ENCODE measurements at places on chromosomes 5 and 9.

DNA sequence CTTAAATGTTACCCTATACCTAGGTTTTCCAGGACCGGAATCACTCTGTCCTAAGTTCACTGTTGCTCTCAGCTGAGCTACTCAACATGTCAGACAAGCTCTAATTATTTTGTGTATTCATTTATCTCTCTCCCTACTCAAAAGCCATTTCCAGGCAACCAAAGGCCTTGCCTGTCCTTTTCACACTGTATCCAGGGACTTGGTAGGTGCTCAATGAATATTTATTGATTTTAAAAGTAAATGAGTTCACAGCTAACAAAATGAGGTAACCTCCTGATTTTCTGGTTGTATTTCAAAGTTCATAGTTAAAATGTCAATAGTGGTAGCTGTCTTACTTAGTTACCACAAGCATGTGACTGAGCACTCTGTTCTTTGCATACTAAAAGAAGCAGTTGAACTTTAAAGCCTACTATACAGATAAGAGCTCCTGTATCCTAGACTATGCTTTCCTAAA is 522.2 kb downstream of the ACTL7B start:
- DNase-seq = no peak

GRCh38 chr5:165015547-165015946 is 1510.1 kb downstream of the MAT2B start:
- DNase-seq = no peak

DNA sequence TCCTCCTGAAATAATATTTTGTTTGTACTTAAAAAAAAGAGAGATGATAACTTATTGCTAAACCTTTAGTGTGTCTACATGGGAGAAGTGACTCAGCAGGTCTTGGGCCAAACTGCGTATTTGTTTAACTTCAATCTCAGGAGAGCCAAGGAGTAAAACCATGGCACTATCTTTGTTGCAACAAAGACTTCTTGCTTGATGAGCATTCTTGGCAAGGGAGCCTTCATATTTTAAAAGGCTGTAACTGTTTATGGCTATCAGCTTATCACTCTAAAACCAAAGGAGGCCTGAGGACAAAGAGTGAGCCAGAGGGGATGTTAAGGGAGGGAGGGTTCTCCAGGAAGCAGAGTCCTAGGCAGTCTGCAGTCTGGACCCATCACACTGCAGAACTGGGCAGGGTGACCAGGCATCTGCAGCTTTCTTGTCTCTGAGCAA is 216.2 kb upstream of the S1PR3 start:
- DNase-seq = no peak

DNA sequence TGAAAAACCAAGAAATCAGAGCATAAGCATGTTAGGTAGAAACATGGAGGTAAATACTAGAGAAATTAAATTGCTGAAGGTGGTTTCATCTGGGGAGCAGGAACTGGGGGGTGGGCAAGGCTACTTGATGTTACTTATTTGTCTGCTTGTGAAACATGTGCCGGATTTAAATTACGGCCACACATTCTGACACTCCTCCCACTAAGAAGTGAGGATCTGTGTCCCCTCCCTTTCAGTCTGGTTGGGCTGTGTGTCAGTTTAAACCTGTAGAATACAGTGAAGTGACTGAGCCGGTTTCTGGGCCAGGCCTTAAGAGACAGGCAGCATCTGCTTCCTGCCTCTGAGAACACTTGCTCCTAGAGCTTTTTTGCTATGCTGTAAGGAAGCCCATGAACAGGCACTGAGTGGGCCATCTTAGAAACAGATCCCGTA is 2.3 kb upstream of the IARS1 start:
- no peak for DNase-seq

DNA sequence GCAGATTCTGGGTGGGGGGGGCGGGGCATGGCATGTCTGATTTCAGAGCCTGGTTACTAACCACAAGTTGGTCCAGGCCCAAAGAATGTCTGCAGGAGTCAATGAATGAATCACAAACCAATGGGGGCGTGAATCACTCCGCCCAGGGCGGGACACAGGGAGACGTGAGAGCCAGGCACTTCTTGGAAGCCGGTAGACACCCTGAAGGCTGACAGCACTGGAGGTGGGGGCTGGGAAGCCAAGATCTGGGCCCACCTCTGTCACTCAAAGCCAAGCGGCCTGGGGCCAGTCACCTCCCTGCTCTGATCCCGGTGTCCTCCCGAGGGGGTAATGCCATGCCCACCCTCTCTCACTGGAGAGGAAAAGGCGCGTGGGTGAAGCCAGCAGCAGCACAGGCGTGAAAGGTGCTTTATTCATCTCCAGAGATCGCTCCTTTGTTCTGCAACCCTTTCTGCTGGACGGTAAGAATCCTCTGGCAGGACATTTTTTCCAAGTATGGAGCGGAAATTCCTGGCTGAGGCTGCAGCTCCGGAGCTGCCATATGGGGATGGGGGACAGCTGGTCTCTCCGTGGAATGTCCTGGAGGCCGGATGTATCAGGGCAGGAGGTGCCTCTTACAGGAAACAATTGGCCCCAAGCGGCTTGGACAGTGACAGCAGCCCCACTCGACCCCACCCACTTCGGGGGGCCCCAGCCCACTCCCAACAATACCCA is 85.0 kb downstream of the STK10 start:
- no peak for DNase-seq

DNA sequence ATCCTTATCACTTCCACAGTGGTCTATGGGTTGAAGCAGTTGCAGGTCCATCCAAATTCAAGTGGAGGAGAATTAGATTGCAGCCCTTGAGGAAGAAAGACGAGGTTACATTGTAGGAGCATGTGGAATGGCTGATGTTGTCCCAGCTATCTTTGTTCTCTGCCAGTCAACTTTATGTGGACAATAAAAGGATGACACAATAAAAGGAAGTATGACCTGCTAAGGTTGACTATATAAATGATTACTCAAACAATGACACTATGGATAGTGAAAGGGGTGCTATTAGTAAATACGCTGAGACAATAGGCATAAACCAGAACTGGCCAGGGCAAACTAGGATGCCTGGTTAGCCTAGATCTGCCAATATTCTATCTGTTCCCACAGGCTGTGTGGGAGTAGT is 12.8 kb upstream of the ZNF618 start:
- no peak for DNase-seq

DNA sequence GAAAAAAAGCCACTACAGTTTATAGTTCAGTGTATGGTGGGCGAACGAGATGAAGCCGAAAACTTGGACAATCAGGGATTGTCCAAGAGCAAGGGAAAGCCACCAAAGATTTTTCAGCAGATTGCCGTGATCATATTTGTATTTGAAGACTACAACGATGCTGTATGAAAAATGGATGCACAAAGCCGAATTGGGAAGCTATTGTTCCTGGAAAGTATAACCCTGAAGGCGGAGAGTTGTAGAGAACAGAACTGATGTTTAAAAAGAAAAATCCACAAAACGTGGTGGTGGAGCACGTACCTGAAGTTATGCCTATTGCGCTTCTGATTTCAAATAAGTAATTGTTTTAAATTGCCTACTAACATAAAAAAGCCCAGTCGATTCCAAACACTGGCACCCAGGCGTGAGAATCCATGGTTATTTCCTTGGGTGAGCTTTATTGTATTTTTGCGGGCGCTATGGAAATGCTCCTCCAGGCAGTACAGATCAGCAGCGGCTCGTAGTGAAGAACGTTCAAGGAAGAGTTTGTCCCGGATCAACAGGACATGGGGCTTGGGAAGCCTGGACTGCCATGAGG is 772 bp upstream of the TARS1 start:
- DNase-seq = no peak

GRCh38 chr5:140546851-140547507 is 483 bp upstream of the EIF4EBP3 start:
- no peak for DNase-seq

DNA sequence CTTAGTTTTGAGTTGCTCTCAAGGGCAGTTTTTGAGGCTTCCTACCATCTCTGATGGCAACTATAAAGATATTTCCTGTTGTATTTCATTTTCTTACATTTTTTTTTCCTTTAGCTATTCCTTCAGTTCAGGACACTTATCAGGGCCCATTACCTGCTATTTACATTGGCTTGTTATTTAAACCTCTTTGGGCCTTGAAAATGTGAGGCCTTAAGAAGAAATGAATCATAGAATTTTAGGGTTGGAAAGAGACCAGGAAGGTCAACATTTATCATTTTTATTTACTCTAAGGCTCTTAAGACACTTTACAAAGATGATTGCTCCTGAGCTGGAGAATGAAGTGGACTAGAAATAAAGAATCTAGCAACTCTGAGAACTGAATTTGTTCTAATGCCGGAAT is 335.2 kb downstream of the DTWD2 start:
- no peak for DNase-seq

DNA sequence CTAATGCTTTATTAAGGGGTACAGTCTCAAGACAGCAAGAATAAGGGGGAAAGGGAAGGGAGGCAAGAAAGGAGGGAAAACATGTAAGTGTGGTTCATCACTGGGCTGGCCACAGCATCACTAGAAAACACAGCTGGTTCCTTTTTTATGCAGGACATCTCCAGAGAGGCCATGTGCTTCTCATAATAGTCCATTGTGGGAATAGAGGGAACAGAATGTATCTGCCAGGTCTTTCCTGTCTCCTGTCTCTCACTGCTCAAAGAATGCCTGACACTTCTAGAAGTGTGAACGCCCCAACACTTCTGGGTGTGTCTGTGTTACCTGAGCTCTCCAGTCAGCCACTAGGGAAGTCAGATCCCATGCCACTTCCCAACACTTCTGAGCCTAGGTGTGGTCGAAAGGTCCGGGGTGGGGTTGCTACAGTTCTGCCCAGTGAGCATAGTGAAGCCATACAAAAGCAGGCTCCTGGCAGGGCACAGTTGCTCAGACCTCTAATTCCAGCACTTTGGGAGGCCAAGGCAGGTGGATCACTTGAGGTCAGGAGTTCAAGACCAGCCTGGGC is 255.6 kb upstream of the SLC30A5 start:
- no peak for DNase-seq

- DNase-seq = no peak
Measured at GRCh38 chr9:135978642-135979546, 17.7 kb upstream of the UBAC1 start.

DNA sequence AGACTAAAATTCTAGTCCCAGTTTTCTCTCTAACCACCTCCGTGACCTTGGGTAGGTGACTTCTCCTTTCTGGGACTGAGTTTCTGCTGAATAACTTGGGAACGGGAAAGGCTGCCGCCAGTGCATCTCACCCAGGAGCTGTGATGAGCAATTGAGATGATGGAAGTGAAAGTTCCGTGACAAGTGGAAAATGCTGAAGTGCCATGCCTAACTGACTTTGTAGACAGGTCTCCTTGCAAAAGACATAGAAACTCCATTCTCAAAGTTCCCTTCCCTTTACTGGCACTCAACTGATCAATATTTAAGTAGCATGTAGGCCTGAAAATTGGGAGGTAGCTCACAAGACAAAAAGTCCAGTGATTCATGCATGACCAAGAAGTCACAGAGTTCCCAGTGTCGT is 6.3 kb upstream of the ADAM19 start:
- no peak for DNase-seq

DNA sequence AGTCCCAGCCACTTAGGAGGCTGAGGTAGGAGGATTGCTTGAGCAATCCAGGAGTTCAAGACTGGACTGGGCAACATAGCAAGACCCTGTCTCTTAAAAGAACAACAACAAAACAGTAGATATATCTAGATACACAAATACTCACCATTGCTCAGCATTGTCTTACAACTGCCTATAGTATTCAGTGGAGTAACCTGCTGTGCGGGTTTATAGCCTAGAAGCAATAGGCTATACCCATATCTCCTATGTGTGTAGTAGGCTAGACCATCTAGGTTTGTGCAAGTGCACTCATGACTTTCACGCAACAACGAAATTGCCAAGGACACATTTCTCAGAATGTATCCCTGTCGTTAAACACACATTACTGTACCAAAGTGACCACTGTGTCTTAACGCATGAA is 44.7 kb downstream of the SLIT3 start:
- DNase-seq = no peak

DNA sequence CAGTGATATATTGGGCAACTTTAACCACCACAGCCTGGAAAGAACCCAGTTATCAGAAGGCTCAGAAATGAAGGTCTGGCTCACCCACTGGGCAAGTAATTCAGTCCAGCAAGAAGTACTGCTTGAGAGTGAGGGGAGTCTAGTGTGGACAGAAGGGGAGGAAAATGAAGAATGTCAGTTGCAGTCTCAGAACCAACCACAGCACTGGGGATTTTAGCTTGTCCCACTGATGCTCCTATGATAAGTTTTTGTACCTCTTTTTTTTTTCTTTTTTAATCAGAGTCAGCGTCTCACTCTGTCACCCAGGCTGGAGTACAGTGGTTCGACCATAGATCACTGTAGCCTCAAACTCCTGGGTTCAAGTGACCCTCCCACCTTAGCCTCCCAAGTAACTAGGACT is 9.4 kb upstream of the CD72 start:
- no peak for DNase-seq

GRCh38 chr5:133372293-133372937 is 239.9 kb downstream of the FSTL4 start:
- no peak for DNase-seq

DNA sequence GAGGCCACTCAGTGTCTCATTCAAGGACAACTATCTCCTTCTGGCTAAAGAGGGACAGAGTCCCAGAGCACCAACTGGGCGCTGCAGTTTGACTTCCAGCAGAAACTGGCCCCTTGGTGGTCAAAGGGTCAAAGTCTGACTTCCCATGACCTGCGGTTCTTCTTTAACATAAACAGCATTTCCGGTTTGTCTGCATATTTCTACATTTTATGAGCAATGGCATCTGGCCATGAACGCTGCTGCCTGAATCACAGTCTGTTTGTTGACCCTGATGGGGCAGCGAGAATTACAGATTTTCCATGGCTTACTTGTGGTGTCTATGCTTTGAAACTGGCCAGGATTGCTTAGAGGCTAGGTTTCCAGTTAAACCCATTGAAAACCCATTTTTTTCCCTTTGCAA is 1.3 kb downstream of the TNFSF15 start:
- DNase-seq = no peak

GRCh38 chr5:135559354-135559753 is 19.4 kb downstream of the CXCL14 start:
- no peak for DNase-seq

GRCh38 chr5:154060606-154061005 is 21.8 kb downstream of the MFAP3 start:
- DNase-seq = no peak
